ENCODE measurements at places on chromosomes 13 and 19.

GRCh38 chr13:30453727-30454126 is 12.0 kb downstream of the HMGB1 start:
- DNase-seq, result no peak

- no peak for DNase-seq
These were observed 794.7 kb downstream of the EFNB2 start for GRCh38 chr13:105740739-105741138.

DNA sequence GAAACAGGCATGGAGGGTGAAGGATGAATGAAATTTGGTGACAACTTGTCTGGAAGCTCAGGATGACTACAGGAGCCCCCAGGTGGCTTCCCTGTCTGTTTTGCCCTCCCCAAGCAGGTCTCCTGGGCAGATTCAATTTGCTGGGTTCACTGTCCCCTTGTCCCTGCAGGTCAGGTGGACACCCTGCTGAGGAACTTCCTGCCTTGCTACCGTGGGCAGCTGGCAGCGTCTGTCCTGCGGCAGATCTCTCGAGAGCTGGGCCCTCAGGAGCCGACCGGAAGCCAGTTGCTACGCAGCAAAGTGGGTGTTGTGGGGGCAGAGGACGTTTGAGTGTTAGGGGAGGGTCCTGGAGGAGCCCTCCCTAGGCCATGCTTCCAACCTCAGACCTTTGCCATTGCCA is 19.1 kb downstream of the PGLS start:
- DNase-seq, result no peak

DNA sequence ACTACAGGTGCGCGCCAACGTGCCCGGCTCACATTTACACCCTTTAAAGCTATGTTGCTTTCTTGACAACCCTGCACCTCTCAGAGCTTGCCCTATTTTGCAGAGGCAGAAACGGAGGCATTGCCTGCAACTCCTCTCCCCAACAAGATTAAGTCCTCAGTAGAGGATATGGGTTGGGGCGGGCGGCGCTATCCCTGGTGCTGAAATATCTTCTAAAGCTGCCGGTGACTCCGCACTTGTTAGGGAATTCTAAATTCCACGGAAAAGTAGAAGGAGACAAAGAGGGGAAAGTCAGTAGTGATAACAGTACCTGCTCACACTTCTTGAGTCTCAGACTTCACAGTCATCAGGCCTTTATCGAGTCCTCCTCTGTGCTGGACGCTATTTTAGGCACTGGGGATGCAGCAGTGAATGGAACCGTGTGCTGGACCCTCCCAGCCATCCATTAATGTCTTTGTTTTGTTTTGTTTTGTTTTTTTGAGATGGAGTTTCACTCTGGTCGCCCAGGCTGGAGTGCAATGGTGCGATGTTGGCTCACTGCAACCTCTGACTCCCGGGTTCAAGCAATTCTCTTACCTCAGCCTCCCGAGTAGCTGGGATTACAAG is 18.0 kb downstream of the SLC5A5 start:
- no peak for DNase-seq

DNA sequence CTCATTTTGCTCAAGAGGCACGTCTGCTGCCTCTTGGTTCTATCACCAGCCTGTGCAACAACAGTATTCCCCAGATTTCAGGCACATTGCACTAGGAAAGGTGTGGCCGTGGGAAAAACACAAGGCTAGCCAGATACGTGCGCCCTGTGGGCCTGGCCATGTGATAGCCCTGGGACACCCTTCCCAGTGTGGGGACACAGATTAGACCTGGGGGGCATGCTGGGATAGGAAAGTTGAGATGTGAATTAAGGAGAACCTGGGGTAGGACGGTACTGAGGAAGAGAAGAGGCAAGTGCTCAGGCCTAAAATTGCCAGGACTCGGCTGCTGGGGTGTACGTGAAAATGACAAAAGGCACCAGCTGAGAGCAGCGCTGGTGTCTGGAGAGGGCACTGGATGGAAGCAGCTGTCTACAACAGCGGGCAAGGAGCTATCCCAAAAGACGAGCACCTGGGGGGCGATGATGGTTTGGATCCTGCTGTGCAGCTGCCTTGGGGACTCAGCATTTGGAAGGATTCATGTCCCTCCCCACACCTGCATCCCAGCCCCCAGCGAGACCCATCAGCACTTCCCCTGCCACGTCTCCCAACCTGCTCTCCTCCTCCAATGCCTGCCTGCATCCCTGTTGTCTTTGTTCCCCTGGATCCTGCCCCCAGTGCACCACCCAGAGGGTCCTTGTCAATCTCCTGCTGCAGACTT is 54.3 kb downstream of the GGACT start:
- no peak for DNase-seq

DNA sequence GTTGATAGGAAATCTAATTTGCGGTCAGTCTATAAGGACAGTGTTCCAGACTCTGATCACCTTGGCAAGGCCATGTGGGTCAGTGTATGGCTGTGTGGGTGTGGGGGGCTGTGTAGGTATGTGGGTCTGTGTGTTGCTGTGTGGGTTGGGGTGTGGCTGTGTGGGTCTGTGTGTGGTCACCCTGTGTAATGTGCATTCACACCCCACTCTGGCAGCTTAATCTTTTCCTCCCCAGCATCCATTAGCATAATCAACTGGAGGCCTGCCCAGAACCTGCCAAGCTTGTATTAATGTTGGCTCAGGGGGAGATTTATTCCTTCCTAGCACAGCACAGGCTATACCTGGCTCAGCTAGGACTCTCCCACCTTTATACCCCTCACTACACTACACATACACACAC is 203.2 kb downstream of the TUBA3C start:
- no peak for DNase-seq

DNA sequence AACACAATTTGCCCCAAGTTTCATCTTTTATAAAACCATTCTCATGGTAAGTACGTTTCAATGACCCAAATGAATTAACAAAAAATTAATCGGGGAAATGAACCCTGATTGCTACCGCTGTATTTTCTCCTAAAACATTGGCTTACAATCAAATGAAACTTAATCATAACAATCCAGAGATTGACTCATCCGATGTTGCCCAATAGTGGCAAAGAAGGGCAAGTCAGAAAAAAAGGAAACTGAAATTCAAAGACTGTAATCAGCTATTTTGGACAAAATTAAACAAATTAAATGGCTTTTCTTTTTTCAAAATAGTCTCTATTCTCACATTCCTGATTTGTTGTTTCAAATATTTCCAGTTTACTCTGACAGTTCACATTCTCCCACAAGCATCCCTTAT is 3.9 kb upstream of the ACOD1 start:
- no peak for DNase-seq

GRCh38 chr19:1045247-1045603 is 5.3 kb downstream of the ABCA7 start:
- DNase-seq, result peak; percentile 75

GRCh38 chr19:54952591-54953344 is 5.4 kb upstream of the NLRP7 start:
- DNase-seq, result no peak

- no peak for DNase-seq
These were observed 801 bp upstream of the KCNN1 start for GRCh38 chr19:17966129-17966483.

- DNase-seq, result no peak
These were observed 10.0 kb upstream of the VSTM2B start for GRCh38 chr19:29515706-29516357.

- DNase-seq, result no peak
These were observed 19.4 kb upstream of the RANBP3 start for GRCh38 chr19:5997371-5997770.

- DNase-seq, result no peak
These were observed 390.5 kb upstream of the PCDH9 start for GRCh38 chr13:67620665-67621064.

GRCh38 chr19:55580628-55581144 is at the start of gene ZNF579:
ZNF579 (minus strand) TSS chr19:55580848; CDS start chr19:55579639, 1,209 bp downstream.
- peak; percentile 72 for DNase-seq

DNA sequence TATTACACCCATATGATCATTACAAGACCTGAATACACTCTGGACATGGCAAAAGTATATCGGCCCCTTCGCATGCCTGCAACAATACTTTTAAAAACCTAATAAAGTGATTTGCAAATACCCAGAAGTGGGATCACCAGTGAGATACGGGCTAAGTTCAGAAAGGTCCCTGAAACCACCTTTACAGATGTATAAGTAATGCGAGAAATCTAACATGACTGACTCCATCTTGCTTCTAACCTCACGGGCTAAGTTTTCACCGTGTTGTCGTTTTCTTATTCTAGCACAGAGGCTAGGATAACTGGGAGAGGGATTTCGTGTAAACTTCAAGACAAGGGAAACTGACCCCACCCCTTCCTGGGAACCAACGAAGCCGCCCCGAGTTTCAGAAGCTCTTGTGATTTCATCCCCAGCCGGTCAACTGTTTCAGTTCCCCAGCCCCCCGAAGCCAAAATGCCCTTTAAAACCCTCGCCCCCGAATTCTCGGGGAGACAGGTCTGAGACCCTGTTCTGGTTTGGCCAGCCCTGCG is 703 bp downstream of the NEK3 start:
- DNase-seq, result no peak

- DNase-seq, result no peak
These were observed 1.7 kb upstream of the EML2 start for GRCh38 chr19:45640849-45641273.

- no peak for DNase-seq
These were observed 12.9 kb downstream of the VSTM2B start for GRCh38 chr19:29538651-29539050.

DNA sequence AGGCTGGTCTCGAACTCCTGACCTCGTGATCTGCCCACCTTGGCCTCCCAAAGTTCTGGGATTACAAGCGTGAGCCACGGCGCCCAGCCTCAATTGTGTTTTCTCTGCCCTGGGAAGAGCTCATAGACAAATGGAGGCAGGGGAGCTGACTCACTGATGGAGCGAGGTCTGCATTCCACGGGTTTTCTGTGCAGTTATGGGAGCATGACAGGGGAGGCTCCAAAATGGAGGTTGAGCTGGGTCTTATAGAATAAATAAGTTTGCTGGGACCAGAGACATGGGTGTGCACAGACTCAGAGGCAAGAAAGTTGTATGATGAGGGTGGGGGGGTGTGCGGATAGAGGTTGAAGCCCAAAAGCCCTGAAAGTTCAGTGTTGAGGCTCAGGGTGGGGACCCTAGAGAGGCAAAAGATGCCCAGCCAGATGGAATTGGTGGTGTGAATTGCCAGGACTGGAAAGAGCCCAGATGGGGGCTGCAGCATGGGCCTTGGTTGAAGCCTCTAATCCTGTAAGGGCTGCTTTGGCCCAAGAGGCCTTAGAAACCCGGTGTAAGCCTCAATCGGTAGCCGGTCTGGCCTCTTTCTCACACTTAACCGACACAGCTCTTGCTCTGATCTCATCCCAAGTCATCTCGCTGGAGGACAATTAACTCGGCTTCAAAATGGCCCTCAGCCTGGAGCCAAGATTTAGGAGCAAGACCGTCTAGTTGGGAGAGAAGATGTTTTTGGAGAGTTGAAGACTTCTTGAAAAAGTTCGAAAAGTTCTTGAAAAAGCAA is 1.9 kb downstream of the TPM4 start:
- no peak for DNase-seq

DNA sequence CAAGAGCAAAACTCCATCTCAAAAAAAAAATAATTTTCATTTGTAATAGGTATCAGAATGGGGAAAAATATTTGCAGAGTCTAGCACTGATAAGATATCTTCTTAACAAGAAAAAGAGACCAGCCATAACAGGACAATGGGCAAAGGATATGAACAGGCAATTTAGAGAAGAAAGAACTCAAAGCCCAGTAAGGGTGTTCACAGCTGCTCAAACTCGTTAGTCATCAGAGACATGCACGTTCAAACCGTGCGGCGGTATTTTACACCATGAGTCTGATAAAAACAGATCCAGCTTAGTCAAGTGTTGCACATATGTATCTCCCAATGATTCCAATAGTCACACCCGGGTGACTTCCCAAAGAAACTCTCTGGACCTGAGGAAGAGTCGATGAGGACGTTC is 13.7 kb upstream of the NCCRP1 start:
- DNase-seq, result no peak

GRCh38 chr13:51148952-51149573 is 38.0 kb upstream of the C13orf42 start:
- DNase-seq, result no peak

DNA sequence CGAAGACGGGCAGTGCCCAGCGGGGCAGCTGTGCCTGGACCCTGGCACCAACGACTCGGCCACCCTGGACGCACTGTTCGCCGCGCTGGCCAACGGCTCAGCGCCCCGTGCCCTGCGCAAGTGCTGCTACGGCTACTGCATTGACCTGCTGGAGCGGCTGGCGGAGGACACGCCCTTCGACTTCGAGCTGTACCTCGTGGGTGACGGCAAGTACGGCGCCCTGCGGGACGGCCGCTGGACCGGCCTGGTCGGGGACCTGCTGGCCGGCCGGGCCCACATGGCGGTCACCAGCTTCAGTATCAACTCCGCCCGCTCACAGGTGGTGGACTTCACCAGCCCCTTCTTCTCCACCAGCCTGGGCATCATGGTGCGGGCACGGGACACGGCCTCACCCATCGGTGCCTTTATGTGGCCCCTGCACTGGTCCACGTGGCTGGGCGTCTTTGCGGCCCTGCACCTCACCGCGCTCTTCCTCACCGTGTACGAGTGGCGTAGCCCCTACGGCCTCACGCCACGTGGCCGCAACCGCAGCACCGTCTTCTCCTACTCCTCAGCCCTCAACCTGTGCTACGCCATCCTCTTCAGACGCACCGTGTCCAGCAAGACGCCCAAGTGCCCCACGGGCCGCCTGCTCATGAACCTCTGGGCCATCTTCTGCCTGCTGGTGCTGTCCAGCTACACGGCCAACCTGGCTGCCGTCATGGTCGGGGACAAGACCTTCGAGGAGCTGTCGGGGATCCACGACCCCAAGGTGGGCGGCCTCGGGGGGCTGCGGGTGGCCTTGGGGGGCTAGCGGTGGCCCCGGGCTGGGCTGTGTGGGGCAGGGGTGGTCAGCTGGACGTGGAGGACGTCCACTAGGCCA is 4.8 kb downstream of the GRIN3B start:
- DNase-seq, result no peak

GRCh38 chr13:33751151-33751550 is 66.8 kb upstream of the RFC3 start:
- no peak for DNase-seq

DNA sequence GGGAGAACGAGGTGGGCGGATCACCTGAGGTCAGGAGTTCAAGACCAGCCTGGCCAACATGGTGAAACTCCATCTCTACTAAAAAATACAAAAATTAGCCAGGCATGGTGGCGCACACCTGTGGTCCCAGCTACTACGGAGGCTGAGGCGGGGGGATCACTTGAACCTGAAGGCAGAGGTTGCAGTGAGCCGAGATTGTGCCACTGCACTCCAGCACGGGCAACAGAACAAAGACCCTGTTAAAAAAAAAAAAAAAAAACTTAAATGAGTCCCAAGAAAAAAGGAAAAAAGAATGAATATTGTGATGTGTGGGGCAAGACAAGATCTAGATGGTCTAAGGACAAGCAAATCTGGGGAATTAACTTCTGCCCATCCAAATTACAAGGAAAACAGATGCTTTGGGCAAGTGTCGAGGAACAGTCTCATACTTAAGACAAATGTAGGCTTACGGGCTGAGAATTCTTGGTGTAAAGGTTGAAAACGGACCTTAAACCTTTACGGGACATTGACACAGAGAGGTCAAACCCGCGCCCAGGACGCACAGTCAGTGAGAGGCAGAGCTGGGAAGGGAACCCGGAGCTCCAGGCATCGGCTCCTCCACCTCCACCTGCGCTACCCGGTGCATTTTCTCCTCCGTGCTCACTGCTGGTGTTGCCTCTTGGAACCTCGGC is 656 bp upstream of the ZNF324 start:
- DNase-seq, result no peak

- DNase-seq, result no peak
These were observed 37.6 kb downstream of the ZNRF4 start for GRCh38 chr19:5492635-5493409.

- DNase-seq, result no peak
These were observed 223.8 kb downstream of the MAB21L1 start for GRCh38 chr13:35252536-35253205.

Data from stimulated activated CD4-positive, alpha-beta T cell treated with anti-CD3 and anti-CD28 coated beads, Interleukin-15, amount 100 ng/mL, for 48 hours (primary cell).